Spleen (tissue), 13 donors: ENCODE measurements at places on chromosomes 2 and 18. TPM values are rescaled to one million over a fixed set of nuclear protein-coding genes. Genes with fewer than 3 reads are reported as not detected.

GRCh38 chr2:111896024-111896423 is 2.4 kb upstream of the MERTK start:
- no peak for DNase-seq

- DNase-seq = peak; percentile 58
Measured at GRCh38 chr18:79771446-79772107, 26.2 kb upstream of the KCNG2 start.

The TET3 gene
- polyA plus RNA-seq = 3.9 TPM

The KCMF1 gene
- 24.3 TPM for polyA plus RNA-seq

The SLC23A3 gene
- polyA plus RNA-seq = 2.2 TPM
